Kidney (tissue), 22 donors: ENCODE measurements at places on chromosomes 2 and 18.

DNA sequence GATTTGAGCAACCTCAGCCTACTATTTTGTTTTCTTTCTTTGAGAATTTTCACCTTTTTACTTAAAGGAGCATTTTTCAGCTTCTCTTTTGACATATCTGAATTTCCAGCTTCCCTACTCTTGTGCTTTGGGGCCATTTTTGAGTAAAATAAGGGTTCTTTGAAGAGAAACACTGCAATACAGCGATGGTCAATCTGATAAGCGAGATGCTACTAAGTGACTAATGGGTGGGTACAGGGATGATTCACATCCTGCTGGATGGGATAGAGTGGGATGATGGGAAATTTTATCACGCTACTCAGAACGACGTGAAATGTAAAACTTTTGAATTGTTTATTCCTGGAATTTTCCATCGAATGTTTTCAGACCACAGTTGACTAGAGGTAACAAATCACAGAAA, 211.5 kb downstream of the TMEM247 start:
- no peak for DNase-seq

DNA sequence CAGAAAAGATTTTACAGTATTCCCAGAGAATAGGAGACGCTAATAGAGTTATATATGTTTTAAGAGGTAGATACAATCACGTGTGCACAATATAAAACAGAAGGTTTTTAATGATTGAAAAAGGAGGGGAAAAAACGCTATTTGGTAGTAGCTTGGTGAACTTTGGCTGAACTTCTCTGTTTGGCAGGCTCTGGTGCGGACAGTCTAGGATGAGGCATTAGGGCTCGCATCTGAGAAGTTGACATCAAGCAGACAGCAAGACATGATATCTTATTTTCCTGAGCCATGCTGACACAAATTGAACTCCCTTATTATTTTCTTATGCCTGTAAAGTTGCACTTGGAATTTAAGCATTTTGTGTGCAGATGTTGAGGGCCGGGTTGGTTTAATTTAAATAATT, 176.6 kb downstream of the EN1 start:
- peak; percentile 6 for DNase-seq

DNA sequence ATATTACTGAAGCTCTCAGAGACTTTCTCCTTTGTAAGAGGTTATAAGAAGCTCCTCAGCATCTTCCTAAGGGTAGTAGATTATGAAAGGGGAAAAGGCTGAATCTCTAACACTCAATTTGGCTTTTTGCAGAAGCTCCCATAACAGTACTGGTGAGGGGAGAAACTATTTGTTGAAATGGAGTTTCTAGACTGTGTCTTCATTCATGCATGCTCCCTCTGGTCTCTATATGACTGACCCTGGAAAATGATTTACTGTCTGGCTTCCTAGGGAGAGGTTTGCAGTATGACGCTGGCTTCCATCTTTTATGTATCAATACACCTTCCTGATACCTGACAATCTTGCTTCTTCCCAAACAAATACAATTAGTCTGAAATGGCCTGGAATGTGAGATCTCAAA, 63.9 kb downstream of the LDAH start:
- no peak for DNase-seq

GRCh38 chr2:144659731-144660275, 139.9 kb upstream of the ZEB2 start:
- no peak for DNase-seq

- no peak for DNase-seq
These were observed 522.6 kb downstream of the TDRD15 start for GRCh38 chr2:21646345-21646744.

- DNase-seq, result no peak
These were observed 7.0 kb upstream of the ALPK2 start for GRCh38 chr18:58635891-58636290.

GRCh38 chr2:240298117-240298790, 137.2 kb upstream of the GPC1 start:
- DNase-seq, result no peak

DNA sequence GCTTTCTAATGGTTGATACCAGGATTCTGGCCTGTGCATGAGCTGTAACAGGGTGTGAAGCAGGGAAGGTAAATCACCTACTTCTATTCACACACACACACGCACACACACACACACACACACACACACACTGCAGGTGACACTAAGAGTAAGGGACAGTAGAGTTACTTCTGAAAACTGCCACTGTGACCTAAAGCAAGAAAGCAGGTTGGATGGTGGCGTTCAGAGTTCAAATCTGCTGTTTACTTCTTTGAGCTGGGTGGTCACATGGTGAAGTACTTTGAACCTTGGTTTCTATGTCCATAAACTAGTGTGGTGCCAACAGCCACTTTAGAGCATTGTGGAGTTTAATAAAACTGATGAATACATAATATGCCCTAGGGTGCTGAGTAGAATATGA, 248.0 kb downstream of the PIEZO2 start:
- DNase-seq, result no peak

DNA sequence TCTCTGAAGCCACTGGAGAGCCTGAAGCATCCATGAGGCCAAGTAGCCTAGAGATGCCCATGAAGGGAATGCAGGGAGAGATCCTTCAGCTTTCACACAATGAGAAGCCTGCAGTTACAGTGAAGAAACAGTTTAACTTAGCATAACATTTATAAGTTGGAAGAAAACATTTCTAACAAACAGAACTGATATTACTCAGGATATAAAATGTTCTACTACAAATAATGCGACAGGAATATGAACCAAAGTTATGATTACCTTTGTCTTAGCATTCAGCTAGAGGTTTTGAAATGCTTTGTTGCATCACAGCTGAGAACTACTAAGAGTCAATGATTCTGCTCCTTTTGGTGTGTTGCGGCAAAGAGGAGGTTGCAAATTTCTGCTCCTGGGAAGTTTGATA, 6.9 kb upstream of the KYNU start:
- DNase-seq, result no peak

DNA sequence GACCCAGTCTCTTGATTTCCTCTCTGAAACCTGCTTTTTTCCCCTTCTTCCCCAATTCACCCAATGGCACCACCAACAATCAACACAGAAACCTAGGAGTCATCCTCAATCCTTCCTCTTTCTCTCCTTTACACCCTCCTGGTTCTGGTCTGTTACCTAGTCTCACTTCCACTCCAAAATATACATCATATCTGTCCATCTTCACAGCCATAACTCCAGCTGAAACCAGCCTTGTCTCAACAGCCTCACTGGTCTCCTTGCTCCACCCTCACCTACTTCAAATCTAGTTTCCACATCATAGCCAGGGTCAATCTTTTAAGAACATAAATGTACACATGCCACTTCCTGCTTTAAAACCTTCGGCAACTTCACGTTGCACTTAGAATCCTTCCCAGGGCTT, 11.8 kb upstream of the TWSG1 start:
- no peak for DNase-seq

DNA sequence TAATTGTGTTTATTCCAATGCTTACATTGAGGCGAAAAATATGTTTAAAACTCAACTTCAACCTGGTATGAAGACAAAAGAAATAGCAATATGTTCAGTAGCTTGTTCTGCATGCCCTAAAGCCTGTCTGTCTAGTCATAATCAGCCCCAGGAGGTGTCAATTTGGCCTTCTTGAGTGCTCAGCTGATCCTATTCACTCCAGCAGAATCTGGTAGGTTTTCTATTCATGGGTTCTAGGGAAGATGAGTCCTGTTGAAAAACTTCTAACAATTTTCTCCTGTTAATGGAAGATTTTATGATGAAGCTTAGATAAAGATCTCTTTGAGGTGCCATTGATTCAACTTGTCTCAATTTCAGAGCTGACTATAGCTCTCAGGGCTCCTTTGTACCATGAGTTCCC, 402.0 kb upstream of the UBE2E3 start:
- no peak for DNase-seq

DNA sequence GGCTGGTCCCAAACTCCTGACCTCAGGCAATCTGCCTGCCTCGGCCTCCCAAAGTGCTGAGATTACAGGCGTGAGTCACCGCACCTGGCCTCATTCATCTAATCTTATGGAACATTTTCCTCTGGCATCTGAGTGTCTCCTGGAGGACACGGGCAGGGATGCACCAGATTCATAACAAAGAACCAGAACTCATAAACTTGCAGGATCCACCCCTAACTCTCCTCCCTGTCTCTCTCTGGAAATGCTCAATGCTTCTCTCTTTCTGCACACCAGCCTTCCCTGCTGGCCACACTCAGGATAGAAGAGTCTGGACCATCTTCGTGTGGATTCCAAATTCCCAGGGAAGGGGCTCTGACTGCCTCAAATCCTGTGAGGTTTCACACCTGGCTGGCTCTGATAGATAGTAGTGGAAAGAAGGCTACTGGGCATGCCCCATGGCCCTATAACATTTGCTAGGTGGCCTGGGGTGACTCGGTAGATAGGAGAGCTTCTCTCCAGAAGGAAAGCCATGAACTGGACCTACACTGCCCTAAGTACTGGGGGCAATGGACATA, 483.2 kb upstream of the GYPC start:
- DNase-seq, result no peak

DNA sequence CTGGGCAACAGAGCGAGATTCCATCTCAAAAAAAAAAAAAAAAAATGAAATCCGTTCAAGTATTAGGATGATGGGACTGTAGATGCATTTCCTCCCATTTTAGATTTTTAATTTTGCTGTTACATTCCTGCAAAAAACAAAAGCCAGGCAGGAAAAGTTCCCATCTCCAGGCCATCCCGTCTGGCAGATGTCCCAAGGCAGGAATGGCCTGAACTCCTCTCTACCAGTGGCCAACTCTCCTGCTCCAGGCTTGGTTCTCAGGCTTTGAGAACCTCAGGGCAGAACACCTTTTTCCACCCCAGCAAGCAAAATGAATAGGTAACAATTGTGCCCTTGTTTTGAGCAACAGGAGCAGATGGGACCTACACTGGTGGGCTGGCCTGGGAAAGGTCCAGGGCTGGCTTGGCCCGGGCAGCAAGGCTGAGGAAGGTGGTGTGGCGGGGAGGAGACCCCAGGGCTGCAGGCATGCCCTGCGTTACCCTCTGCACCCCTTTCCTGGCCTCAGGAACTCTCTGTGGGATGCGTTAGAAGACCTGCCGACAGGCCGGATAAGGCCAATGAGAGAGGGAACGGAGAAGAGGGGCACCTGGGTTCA, 86.0 kb downstream of the FAM210A start:
- DNase-seq, result no peak

- no peak for DNase-seq
These were observed 57.7 kb downstream of the MRPL35 start for GRCh38 chr2:86256982-86257381.

DNA sequence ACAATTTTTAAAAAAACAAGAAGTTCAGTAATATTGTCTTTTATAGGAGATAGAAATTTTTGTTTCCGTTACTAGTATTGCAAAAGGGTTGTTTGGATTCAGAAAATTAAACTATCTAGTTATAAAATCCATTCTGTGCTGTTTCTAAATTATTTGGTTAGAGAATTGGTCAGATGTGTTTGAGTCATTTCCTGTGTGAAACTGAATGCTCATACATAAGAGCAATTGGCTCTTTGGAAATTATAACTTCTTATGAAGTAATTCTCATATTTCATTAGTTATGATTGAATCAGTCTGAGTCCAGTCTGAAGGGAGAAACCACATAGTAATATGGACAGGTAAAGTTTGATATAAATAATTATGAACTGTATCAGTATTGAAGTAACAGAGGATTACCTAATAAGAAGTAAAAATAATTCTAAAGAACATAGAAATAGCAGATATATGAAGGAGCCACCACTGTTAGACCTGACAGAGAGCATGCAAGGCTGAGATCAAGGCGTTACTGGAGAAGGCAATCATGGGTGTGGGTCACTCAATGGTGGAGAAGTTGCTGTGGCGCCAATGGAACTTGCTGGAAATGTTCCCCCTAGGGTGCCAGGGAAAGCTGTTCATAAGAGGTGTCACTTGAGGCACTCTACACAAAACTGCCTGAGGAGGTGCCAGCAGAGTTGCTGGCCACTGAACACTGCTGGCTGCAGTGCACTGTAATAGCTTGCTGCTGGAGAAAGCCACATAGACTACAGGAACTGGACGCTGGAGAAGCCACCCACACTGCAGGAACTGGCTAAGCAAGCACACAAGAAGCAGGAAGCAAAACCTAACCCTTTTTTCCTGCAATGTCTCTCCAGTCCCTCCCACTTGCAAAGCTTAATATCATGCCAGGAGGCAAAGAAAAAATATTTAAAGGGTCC, 18.0 kb upstream of the FAP start:
- DNase-seq, result no peak

GRCh38 chr2:11534746-11535484, 1.1 kb downstream of the GREB1 start:
- no peak for DNase-seq

DNA sequence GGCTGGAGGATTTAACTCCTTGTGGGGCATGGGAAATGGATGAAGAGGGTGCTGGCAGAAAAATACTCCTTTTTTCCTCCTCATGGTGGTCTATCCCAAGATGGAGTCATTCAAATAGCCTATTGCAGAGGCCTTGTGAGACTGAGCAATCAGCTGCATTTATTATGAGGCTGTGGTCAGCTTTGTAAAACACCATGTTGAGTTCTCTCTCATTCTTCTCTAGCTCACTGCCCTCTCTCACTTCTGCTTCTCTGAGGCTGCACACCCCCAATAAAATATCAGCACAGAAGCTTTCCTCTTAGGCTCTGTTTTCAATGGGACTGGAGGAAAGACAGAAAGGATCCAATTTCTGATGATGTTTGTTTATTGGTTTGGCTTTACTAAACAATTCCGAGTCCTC, 467.1 kb downstream of the ADCYAP1 start:
- no peak for DNase-seq

GRCh38 chr2:220533485-220533884, 906.1 kb downstream of the SLC4A3 start:
- DNase-seq, result no peak

DNA sequence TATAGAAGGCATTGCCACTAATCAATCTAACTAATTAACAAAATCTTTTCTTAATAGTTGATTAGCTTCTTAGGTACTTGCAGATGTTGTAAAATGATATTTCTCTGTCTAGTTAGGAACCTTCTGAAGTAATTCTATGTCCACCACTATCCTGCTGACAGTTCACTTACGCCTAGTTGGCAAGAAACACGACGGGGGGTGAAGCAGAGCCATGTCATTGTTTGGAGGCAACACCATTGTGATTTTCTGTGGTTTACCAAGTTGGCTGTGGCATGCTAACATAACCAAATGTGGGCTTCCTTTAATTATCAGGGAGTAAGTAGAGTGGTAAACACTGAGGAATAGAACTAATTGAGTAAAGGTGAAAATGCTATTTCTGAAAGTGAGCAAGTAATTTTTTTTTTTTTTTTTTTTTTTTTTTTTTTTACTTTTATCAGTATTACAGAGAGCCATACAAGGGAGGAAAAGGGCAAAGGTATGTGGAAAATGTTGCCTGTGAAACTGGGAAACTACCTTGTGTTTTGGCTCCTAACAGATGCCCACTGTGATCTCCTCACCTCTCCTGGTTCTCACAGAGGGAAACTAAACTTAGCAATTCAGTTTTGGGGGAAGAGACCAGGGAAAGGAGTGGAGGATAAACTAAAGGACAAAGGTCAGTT, 126.8 kb downstream of the MEIS1 start:
- no peak for DNase-seq

DNA sequence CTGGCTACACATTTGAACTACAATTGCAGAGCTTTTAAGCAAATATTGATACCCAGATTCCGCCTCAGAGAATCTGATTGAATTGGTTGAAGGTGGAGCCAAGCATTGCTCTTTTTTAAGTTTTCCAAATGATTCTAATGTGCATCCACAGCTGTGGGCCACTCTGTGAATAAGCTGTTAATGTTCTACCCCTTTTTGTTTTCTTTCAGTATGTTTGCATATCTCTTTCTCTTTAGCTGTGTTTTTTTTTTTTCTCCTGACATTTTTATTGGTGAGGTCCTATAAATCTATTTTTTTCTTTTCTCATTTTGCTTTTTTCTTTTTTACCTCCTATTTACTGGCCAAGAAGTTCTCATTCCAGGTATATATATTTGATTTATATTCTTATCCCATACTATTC, 6.5 kb downstream of the SCN3A start:
- no peak for DNase-seq

- DNase-seq, result no peak
These were observed 405.8 kb downstream of the TMEM182 start for GRCh38 chr2:103167599-103167998.
